Lower lobe of right lung (tissue), 2 donors: ENCODE measurements at places on chromosomes 6 and 20. TPM values are rescaled to one million over a fixed set of nuclear protein-coding genes. Genes with fewer than 3 reads are reported as not detected.

GRCh38 chr6:131807644-131808459 lies at the start of gene ENPP1:
Gene ENPP1, plus strand, starts transcription at chr6:131808020. Its CDS starts 16 bp downstream, at chr6:131808036.
- DNase-seq, result peak; percentile 68

KIF13A gene
- total RNA-seq, result 55.2 TPM

DNA sequence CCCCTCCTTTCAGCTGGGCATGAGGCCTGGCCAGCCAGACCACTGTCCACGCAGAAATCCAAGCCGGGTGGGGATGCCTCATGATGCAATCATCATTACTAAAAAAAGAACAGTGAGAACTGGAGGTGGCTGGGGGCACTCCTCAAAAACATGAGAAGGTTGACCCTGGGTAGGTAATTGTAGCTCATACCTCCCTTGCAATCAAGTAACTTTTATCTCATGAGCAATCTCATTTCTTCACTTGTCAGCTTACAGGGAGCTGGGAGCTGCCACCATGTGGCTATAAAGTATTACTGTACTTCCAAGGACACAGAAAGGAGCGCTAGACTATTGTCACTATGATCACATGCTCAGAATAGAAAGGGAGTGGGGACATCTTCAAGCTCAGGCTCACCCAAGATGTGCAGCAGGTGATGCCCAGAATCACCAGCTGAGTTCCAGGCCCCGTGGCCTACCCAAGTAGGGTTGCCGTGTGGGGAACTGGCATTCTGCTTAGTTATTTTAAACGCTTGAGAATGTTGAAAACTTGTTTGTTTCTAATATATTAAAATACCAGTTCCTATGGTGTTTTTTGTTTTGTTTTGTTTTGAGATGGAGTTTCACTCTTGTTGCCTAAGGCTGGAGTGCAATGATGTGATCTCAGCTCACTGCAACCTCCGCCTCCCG lies 3.0 kb upstream of the CDH26 start:
- DNase-seq, result no peak

GRCh38 chr6:142926177-142926493 lies 18.8 kb downstream of the HIVEP2 start:
- no peak for DNase-seq

GRCh38 chr6:100573166-100573565 lies 108.4 kb upstream of the SIM1 start:
- no peak for DNase-seq

SOBP gene
- total RNA-seq, result 6.9 TPM

DNA sequence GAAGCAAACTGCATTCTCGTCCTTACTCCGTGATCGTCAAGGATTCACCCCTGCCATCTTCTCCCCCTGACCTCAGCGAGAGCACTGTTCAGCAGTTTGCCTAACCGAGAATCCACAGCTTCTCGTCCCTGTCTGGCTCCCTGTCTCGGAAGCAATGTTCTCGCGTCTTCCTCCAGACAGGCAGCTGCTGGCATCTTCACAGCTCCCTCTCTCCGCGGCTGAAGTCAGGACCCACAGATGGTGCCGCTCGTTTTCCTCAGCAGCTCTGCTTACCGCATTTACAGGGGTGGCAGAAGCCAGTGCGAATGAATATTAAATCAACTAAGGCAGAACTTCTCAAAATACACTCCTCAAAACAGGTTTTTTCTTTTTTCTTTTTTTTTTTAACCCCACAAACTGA lies 18.9 kb upstream of the SLC22A2 start:
- no peak for DNase-seq

NMBR gene
- not detected for total RNA-seq

NFATC2 gene
- total RNA-seq, result 6.6 TPM

DNA sequence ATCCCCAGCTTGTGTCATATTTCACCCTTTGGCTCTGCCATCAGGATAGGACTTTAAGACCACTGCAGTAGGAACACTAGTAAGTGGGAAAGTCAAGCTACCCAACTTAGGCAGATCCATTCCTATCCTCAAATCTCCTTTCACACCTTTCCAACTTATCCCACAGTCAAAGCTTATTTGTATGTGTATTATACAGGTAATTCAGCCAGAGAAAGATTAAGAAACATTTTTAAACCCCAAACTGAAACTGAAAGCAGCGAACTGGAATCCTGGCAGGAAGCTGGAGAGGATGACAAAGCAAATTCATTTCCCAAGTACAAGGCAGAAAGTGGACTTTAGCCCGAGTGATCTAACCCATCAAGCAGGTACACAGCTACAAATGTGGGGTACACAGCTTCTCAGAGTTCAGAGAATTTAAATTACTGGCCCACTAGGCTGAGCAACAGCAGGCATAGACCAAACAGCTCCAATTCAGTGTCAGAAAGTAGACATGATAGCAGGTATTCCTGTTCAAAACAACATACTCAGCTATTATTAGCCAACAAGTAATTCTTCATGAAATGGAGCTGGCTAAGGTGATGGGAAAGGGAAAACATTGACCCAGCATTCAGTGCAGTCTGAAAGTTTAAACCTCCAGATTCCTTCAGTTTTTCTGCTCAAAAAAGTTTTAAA lies 39.1 kb downstream of the ILRUN start:
- no peak for DNase-seq

DNA sequence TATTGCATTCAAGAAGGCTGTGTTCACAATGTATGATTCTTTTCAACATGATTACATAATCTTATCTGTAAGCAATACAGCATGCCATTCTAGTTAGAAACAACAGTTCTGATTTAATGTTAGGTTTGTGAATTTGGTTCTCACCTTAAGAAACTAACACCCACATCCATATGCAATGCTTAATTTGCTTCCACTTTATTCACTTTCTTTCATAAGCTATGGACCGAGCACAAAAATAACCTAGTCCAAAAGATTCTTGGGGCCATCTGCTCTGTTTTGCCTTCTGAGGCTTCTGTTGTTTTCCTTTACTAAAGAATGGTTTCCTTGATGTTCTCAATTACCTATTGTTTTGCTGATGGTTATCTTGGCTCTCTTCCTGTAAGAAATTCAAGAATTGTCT lies 258.2 kb downstream of the EYS start:
- DNase-seq, result no peak

DNA sequence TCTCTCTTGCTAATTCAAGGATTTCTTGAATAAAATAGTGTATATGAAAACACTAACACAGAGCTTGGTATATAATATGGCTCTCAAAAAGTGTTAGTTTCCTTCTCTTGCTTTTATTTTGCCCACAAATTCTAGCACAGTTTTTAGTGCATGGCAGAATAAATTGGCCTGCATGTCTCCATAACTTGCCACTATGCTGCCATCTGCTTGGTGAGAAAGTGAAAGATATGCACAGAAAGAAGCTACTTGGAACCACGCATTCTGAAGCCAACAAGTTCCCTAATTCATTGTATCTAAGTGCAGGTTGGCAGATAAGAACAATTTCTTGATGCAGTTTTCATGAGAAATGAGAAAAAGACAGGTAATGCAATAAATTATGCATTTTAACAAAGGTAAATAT lies 101.2 kb downstream of the EPHA7 start:
- no peak for DNase-seq

GRCh38 chr20:3606021-3606420 lies 57.2 kb downstream of the GFRA4 start:
- no peak for DNase-seq

AKAP12 gene
- total RNA-seq, result 38.8 TPM

GRCh38 chr6:101386982-101387381 lies 6.5 kb upstream of the GRIK2 start:
- no peak for DNase-seq

DNA sequence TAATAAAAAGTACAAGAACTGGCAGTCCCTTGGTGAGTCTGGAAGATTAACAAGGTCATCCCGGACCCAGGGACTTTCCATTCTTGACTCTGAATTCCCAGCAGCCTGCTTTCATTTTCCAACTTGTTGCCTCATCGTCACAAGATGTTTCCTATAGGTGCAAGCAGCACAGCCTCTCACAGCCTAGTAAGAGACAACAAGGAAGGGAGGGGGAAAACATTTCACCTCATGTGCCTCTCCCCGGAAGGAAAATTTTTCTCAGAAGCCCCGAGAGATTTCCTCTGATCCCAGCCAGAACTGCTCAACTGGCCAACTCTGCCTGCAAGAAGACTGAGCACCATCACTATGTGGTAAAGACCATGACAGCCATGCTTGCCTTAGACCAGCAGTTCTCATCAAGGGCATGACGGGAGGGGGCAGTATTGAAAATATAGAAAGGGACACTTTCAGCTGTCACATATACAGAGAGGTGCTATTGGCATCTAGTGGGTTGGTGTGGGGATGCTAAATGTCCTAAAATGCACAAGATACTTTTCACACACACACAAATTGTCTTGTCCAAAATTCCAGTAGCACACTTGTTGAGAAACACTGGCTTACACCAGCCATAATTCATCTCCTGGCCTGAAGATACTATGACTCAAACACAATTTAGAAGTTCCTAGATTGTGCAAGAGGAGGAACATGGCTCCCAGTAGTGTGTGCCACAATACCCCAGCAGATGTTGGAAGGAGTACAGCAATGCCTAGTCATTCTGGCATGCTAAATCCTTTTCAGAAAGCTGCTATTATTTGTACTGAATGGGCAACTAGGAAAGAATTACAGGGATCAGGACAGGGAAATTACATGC lies 10.8 kb upstream of the WTAP start:
- no peak for DNase-seq

NR2E1 gene
- total RNA-seq, result not detected

- DNase-seq, result no peak
These were observed 29.9 kb upstream of the SLC23A2 start for GRCh38 chr20:5031206-5031557.

- no peak for DNase-seq
These were observed 206.3 kb downstream of the UNC5CL start for GRCh38 chr6:40832691-40833090.

- peak; percentile 53 for DNase-seq
These were observed 15.6 kb upstream of the UBE2J1 start for GRCh38 chr6:89368107-89368506.

GRCh38 chr6:44234101-44235025 lies 11.0 kb downstream of the SLC29A1 start:
- DNase-seq, result peak; percentile 61

DNA sequence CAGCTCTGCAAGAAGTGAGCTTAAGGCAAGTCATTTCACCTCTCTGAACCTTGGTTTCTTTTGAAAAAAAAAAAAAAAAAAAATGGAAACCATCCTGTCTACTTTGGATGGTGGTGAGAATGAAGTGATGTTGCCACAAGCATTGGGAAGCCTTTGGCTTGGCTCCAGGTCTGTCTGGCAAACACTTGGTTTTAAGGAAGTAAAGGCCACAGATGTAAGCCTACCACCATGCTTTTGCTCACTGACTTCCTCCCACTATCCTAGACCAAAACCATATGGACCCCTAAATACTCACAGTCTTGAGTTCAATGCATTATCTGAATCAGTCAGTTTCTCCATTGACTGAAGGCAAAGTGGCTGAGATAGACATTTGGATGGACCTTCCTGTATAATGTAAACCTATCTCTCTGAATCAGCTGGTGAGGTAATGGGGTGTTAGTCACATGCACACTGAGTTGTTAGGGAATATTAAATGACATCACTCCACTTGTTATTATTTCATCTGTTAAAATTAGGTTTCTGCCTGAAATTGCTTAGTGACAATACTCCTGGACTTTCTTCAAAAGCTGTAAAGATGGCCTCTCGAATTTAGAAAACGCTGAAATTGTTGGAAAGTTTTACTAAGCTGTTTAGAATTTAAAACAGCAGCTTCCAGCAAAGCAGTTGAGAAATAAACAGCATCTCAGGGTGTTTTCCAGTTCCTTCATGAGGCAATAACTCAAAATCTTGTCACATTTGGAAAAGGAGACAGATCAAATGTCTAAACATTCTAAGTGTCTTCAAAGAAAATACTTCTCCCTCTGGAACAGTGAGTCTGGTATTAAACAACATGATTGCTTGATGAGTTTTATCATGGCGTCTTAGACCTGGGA lies 833.5 kb downstream of the DHX35 start:
- DNase-seq, result no peak
